ENCODE measurements at places on chromosomes 2 and 18. TPM values are rescaled to one million over a fixed set of nuclear protein-coding genes. Genes with fewer than 3 reads are reported as not detected.

The TSGA10 gene
- 16.5 TPM for polyA plus RNA-seq

- H3K27me3 ChIP-seq: no peaks in the 10 kb centered on the region
- H3K4me1 ChIP-seq: no peaks in the 10 kb centered on the region
- no peaks in the 10 kb centered on the region for H3K36me3 ChIP-seq
- H3K27ac ChIP-seq: no peak overlapping the region
- DNase-seq: no peak
- no peak overlapping the region for H3K4me3 ChIP-seq
These were observed 18.9 kb downstream of the TTR start for GRCh38 chr18:31610286-31611205.

- H3K27ac ChIP-seq: no peak overlapping the region
- DNase-seq: no peak
- no peak overlapping the region for H3K4me3 ChIP-seq
- H3K36me3 ChIP-seq: no peaks in the 10 kb centered on the region
- H3K27me3 ChIP-seq: peaks cover 3% of the 10 kb centered on the region
These were observed 124.1 kb downstream of the RAPGEF4 start for GRCh38 chr2:172859581-172860335.

- no peaks in the 10 kb centered on the region for H3K4me1 ChIP-seq
- H3K27ac ChIP-seq: no peak overlapping the region
- peaks cover 2% of the 10 kb centered on the region for H3K27me3 ChIP-seq
These were observed 30.0 kb downstream of the CROCC2 start for GRCh38 chr2:240936106-240936505.

- no peaks in the 10 kb centered on the region for H3K4me1 ChIP-seq
- DNase-seq: no peak
- no peaks in the 10 kb centered on the region for H3K36me3 ChIP-seq
- no peaks in the 10 kb centered on the region for H3K27me3 ChIP-seq
- no peak overlapping the region for H3K27ac ChIP-seq
- H3K4me3 ChIP-seq: no peak overlapping the region
These were observed 877.6 kb downstream of the SLC4A3 start for GRCh38 chr2:220504938-220505503.

- H3K27me3 ChIP-seq: no peaks in the 10 kb centered on the region
- DNase-seq: no peak
These were observed 83.0 kb downstream of the CMPK2 start for GRCh38 chr2:6782517-6783237.

All from CD4-positive, CD25-positive, alpha-beta regulatory T cell (primary cell).